NCI-H2171 treated with DMSO at 0.1 percent for 48 hours (cell line): ENCODE measurements at places on chromosomes 3 and 15.

DNA sequence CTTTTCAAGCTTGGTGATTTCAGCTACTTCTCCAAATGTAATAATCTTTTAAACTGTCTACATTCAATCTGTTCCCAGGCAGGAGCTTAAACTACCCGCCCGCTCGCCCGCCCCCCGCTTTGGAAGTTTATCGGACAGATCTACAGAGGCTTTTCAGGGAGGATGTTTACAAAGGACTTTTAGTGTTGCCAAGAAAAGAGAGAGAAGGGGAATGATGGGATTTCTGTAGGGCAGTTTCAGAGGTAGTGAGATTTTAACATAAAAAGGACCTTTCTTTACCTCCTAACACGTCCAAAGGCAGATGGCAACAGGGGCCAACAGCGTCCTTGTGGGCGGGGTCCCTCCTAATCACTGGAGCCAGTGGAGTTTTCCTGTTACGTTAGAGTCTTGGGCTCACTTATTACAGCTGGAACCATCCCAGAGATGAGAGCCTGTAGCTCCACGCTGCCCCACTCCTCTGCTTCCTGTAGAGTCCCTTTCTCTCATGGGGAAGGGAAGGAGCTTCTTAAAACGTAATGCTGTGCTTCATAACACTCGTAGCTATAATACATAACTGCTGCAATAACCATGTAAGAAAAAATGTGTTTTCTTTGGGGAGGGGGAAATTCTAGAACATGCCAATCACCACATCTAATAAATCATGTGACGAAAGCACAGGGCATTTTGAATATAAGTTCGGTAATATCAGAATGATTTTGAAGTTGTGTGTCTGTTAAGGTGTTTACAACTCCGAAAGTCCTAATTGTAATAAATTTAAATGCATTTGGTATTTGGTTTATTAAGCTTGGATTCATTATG, 30.9 kb downstream of the HES1 start:
- no peak for DNase-seq

DNA sequence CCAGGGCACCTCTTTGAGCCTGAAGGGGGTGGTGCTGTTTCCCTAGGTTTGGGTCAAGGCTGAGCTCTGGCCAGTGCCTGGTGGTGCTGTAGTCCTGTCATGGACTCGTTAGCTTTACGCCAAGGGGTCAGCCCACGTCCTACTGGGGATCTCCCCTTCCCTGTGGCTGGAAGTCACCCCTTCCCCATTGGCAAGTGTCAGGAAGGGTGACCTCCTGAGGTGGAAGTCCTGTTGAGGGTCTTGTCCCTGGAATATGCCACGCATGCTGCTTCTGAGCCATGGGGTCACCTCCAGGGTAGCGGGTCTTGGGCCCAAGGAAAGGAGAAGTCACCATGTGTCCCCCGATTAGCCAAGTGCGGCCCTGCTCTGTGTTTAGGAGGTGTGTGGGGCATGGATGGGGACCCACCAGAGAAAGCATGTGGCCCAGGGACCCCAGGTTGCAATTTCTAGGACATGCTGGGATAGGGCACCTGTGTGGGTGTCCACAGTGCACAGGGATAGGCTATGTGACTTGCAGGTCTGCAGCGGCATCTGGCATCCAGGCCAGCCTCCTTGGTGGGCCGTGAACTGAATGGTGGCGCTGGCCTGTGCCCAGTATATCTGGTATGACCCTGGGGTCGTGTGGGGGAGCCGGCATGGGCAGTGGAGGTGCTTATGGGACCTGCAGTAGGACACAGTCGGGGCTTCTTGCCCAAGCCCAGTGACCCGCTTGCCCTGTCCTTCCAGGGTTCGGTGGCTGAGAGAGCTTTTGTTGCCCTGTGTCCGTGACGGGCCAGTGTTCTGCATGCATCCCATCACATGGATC, 226.7 kb downstream of the SNRPN start:
- no peak for DNase-seq

DNA sequence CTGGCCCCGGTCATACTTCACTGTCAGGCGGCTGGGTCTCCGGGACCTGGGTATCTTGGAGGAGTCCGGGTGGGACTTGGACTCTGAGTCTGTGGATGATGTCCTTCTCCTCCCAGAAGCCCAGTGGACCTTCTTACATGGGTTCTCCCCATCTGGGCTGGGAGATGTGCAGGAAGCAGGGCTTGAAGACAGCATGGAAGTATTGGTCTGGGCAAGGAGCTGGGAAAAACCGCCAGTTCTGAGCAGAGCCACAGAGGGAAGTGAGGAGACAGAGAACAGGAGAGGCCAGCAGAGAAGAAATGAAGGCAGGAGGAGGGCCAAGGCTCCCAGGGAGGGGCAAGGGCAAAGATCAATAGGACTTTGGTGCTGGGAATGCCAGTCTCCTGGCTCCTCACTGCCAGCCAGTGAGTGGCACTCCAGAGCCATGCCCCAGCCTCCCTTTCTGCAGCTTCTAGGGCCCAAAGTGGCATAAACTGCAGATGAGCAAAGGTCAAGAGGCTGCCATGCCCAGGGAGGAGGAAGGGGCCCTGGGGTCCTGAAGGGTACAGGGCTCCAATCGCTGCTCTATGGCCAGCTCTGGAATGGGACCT, at the start of gene PPP1R14D:
PPP1R14D (minus strand) TSS at position 262 of the 590 bp plus-strand sequence; CDS start at position 195, 67 bp downstream.
- no peak for DNase-seq

- no peak for DNase-seq
Measured at GRCh38 chr3:140677764-140678163, at the start of gene TRIM42. Gene TRIM42 (plus strand): TSS chr3:140678064. CDS start chr3:140678230, 166 bp downstream.

DNA sequence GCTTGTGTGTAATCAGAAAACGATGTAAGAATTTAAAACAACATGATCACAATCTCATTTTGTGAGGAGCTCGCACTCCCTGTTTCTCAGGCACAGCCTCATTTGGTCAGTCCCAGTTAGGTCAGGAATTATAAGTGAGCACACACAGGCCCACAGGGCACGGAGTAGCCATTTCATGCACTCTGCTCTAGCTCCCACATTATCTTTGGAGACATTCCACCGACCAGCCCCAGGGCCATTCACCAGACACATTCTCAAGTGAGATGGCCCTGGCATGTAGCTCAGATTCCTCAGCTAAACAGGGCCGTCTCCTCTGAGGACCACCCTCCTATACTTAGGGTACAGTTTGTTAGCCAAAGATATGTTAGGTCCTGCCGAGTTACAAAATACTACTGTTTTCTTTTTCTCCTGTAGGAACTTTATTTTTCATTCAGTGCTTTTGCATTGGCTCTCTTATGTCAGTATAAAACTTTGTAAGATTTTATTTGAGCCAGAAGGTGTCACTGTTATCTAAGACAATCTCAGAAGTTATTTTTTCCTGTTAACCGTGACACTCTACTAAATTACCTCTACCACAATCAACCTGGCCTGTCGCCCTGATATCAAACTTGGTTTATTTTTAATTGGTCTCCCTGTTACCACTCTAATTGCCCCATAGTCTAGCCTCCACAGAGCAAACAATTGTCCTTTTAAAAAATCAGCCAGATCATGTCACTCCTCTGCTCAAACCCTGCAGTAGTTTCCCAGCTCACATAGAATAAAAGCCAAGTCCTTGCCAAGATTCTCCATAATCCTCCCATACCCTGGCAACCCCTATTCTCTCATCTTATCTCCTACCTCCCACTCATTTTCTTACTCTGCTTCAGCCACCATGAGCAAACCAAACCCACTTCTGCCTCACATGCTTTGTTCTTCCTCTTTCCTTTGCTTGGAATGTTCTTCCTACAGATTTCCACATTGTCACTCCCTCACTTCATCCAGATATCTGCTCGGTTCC, 105.7 kb downstream of the PPP2R3A start:
- DNase-seq, result peak; percentile 25

GRCh38 chr15:91065505-91065904, 34.6 kb upstream of the SV2B start:
- no peak for DNase-seq

DNA sequence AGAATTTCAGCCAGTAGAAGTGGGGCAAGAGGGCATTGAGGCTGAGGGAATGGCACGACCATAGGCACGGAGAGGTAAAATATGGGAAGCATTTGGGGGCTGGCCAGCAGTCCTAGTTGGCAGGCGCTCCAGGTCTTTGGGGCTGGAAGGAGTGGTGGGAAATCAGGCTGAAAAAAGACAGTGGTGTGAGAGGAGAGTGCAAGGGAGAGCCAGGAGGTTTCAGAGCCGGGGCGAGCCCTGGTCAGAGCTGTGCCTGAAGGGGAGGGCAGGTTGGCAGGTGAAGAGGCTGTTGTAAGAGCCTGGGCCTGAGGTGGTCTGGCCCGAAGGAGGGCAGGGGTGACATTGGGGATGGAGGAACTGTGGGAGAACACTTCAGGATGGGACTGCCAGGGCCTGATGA, 1.6 kb upstream of the IDH3A start:
- no peak for DNase-seq
